Hepatocyte (in vitro differentiated cells): ENCODE measurements at places on chromosomes 7 and 10. TPM values are rescaled to one million over a fixed set of nuclear protein-coding genes. Genes with fewer than 3 reads are reported as not detected.

Gene WDR86
- total RNA-seq: 10.6 and 15.5 TPM in 2 replicates

Gene GIMAP5
- 0.40 and 1.2 TPM in 2 replicates for total RNA-seq

DNA sequence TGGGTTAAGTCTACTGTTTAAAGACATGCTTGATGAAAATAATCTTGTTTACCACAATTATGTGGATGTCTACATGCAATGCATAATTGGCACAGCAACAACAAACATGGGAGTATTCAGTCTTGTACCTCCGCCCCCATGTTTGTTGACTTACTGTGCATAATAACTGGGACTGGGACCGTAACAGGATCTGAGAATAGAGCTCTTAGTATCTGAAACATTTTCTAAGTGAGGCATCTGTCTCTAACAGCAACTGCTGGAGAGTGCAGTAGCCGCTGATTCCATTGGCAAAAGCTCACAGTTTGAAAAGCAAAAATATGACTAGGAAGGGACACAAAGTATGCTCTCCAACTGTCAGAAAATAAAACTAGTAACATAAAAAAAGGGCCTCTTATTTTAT is 61.6 kb downstream of the ENO4 start:
- H3K36me3 ChIP-seq: no peaks in the 10 kb centered on the region
- no peaks in the 10 kb centered on the region for H3K4me1 ChIP-seq
- no peak overlapping the region for H3K27ac ChIP-seq
- no peak overlapping the region for H3K4me3 ChIP-seq

Gene NME8
- not detected in 2 replicates for total RNA-seq

Gene MYL10
- total RNA-seq: 0.23 and 0.60 TPM in 2 replicates

Gene EVX1
- 1.1 and 1.6 TPM in 2 replicates for total RNA-seq

DNA sequence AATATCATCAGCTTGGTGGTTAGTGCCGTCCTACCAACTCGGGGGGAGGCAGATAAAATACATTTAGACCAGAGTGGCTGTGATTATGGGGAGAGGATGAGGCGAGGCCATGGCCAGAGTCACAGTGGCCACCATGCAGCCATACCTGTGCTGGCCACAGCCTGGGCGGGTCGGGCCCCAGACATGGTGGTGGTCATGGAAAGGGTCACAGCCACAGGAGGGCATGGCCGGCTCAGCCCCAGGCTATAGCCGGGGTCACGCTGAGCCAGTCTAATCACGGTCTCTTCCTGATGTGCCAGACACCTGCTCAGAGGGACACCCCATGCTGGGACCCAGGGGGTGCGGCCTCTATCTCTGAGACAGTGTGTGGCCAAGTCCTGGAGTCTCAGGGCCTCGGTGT is 10.2 kb downstream of the ADGRA1 start:
- no peak for DNase-seq
- no peaks in the 10 kb centered on the region for H3K27me3 ChIP-seq
- no peak overlapping the region for H3K27ac ChIP-seq
- H3K36me3 ChIP-seq: no peaks in the 10 kb centered on the region
- H3K4me1 ChIP-seq: no peaks in the 10 kb centered on the region

Gene FBXL13
- total RNA-seq: 1.8 and 3.3 TPM in 2 replicates

DNA sequence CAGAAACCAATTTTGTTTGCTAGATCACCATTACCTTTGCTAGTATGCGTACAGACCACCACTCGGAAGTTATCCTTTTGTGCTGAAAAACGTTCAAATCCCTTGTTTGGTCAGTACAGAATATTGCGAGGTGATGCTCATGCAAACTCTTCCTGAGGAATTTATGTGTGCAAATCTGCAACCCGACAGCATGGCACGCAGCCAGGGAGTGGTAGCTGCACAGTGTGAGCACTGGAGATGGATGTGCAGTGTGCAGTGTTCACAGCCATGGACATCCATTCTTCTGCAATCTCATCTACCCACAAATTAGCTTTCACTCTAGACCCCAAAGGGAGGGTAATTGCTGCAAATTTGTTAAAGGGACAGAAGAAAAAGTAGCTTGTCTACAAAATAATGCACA is 72.2 kb downstream of the CACUL1 start:
- H3K4me3 ChIP-seq: no peak overlapping the region
- no peak overlapping the region for H3K27ac ChIP-seq
- no peaks in the 10 kb centered on the region for H3K27me3 ChIP-seq
- no peak for DNase-seq
